ENCODE measurements at places on chromosomes 6 and 20. TPM values are rescaled to one million over a fixed set of nuclear protein-coding genes. Genes with fewer than 3 reads are reported as not detected.

GRCh38 chr6:52937908-52938307, 28.4 kb upstream of the GSTA3 start:
- DNase-seq: no peak

- DNase-seq: no peak
Measured at GRCh38 chr6:141498977-141499376, 633.7 kb upstream of the GJE1 start.

DNA sequence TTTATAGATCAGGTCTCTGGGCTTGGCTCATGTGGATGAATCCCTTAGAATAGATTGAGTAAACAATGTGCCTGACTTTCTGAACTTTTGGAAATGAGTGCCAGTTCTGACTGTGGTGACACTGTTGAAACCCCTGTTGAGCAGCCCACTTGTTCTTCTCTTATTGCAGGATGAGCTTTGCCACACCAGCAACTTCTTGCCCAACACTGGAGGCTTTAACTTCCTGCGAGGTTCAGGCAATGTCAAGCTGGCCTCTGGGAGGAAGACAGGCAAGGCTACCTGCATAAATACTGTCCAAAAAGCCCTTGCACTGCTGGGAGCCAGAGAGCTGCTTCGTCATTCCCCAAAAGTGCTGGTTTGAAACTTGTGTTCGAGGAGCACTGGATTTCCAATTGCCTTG, 32.8 kb upstream of the SMIM8 start:
- DNase-seq: no peak

GRCh38 chr6:36335465-36336207, 1.1 kb downstream of the BNIP5 start:
- DNase-seq: no peak

DNA sequence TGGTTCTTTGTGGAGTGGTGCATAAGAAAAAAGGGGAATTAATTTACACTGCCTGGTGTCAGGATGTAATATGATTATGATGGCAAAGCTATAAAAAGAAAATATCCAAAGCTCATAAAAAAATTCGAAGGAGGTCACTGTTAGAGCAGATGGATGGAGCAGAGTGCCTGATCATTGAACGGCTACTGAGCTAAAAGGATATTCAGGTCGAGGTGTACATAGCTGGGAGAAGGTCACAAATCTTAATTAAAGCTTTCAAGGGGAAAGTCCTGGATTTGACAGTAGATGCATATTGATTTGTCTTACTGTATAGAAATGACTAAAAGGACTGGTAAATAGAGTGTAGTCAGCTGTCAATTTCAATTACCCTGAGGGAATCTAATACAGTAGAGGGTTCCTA, 84.4 kb downstream of the PKIB start:
- no peak for DNase-seq

- DNase-seq: no peak
Measured at GRCh38 chr6:169795196-169795595, 43.8 kb downstream of the ERMARD start.

DNA sequence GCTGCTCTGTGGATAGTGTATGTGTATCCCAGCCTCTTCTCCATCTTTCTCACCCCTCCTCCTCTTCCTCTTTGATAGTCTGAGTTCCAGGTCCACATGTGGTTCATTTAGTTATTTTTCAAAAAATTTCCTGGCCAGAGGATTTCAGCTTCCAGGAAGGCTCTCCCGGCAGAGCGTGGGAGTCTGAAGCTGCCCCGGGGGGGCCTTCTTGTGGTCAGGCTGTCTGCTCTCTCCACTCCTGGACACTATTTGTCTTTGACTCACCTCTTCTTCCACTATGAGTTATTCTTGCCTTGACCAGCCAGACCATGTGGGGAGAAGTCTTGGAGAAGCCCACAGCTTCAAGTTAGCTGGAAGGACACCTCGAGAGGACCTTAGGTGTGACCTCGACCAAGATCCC, 258.8 kb downstream of the CDC5L start:
- no peak for DNase-seq

DNA sequence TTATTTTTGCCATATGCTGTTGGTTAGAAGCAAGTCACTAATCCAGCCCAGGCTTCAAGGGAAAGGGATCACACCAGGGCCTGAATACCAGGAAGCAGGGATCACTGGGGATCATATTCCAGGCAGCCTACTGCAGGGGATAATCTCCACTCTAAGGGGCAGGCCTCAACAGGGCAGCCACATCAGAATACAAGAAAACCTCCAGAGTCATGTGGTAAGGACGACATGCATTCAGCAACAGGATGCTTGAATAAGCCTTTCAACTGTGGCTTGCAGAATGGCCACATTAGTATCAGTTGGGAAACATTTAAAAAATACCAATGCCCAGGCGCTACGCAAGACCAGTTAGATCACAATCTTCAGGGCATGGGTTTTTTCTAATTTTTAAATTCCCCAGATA, 109.1 kb downstream of the LY86 start:
- DNase-seq: no peak

SLC13A3 gene
- total RNA-seq: 0.13 TPM

MYH7B gene
- 0.60 TPM for total RNA-seq

C20orf202 gene
- total RNA-seq: not detected

ARMC2 gene
- 2.3 TPM for total RNA-seq

OLIG3 gene
- not detected for total RNA-seq

SLC22A2 gene
- not detected for total RNA-seq

NFATC2 gene
- total RNA-seq: 48.9 TPM

GHRH gene
- total RNA-seq: not detected

UBD gene
- total RNA-seq: 3.3 TPM
